Activated CD4-positive, alpha-beta memory T cell treated with anti-CD3 and anti-CD28 coated beads for 36 hours (primary cell): ENCODE measurements at places on chromosomes 2 and 18.
A peak's percentile ranks its signal among the peaks of the same experiment; 100 is the strongest.

- DNase-seq = no peak
Observed at GRCh38 chr2:95310651-95311050, 13.5 kb downstream of the KCNIP3 start.

DNA sequence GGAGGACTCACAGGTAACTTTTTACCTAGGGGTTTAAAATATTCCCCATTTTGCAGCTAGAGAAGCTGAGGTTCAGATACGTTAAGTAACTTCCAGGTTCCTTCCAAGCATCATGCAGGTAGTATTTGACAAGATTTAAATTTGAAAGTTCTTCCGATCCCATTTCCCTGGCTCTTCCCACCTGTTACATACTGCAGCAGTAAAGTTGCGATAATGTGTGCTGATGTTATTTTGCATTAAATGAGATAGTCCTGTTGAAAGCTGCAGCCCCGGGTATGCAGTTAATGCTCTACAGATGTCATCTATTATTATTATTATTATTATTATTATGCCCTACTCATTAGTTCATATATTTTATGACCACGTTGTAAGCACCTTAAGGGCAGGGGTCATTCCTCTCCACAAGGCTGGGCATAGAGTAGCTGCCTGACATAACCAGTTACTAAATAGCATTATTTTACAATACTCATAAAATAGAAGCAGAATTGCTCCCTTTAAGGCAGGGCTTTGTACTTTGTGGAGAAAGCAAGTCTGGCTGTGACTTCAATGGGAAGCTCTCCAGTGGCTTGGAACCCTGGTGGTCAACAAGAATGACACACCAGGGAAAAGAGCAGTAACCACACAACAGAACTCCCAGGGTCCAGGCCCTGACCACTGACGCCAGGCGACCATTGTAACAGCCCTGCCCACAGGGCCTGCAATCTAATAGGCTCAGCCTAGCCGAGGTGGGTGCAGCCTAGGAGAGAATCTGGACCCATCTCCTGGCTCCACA lies 112.0 kb upstream of the STPG4 start:
- DNase-seq = no peak

DNA sequence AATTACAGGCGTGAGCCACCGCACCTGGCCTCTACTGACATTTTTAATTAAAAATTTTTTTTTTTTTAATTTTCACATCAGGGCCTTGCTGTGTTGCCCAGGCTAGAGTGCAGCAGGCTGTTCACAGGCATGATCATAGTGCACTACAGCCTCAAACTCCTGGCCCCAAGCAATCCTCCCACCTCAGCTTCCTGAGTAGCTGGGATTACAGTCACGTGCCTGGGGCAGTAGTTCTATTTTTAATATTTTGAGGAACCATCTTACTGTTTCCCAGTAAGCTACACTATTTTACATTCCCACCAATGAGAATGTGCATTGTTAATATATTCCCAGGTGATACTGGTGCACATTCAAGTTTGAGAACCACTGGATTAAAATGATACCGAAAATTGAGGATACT lies 92.7 kb downstream of the WDSUB1 start:
- DNase-seq = no peak

DNA sequence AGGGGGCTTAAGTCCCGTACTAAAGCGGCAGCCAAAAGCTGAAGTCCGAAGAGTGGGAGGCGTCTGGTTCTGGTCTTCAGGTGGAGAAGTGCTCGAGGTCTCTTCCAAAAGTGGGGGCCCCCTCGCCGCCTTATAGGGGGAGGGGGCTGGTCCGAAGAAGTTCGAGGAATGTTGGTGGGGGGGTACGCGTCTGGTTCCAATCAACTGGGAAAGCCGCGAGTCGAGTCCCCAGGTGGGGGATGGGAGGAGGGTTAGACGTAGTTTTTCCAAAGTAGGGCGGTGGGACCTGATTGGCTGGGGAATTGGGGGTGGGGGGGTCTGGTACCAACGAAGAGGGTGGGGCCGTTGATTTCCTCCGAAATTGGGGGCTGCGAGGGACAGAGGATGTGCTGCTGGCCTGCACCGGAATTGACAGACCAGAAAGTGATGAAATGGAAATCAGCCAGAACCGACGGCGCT lies 594 bp downstream of the ITM2C start:
- no peak for DNase-seq

DNA sequence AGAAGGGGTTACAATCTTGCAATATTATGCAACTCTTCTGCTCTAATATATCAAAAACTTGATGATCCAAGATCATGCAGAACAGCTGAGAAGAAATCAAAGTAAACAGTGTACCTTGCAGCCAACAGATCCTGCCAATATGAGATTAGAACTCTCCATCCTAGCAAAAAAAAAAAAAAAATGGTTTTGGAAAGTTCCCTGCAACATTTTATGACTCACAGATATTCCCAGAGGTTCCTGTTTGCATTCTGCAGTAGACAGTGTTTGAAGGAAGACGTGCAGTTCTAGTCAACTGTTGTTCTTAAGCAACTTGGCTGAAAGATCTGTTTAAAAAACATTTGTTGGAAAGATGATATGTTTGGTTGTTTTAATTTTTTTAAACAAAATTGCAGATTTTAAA lies 103.6 kb upstream of the WDR75 start:
- DNase-seq = no peak

- peak; percentile 92 for DNase-seq
Observed at GRCh38 chr2:230225486-230225885, at the start of gene SP140. Gene SP140 (plus strand): TSS chr2:230225736. CDS start chr2:230225845, 109 bp downstream.

DNA sequence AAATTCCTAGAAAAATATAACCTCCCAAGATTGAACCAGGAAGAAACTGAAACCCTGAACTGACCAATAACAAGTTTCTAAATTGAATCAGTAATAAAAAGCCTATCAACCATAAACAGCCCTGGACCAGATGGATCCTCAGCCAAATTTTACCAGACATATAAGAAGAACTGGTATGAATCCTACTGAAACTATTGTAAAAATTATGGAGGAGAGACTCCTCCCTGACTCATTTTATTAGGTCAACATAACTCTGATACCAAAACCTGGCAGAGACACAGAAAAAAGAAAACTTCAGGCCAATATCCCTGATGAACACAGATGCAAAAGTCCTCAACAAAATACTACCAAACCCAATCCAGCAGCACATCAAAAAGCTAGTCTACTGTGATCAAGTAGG lies 11.3 kb downstream of the NT5C1B start:
- no peak for DNase-seq

DNA sequence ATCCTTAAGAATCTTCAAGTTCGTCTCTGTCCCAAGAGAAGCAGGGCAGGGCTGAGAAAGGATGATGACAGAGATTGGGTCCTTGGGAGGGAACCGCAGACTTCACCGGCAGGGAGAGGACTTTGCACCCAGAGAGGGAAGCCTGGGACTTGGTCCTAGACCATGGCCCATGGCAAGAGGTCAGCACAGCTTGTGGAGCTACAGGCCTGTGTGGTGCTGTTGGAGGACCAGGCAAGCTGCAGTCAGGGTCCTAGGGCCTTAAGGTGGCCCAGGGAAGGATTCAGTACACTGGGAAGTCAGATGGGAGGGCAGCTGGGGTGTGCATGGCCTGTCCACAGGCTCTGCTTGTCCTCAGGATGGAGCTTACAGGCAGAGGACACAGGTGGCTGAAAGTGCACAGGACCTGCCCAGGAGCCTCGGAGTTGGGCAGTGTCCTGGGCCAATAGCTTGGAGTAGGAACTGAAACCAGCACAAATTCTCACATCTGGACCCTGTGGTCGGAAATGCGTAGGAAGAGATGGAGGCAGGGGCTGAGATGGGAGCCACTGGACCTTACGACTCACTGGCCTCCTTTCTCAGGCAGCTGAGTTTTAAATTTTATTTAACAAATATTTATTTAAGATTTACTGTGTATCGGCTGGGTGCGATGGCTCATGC lies 56.4 kb upstream of the TCF7L1 start:
- no peak for DNase-seq

GRCh38 chr2:128513961-128514283 lies 195.3 kb upstream of the HS6ST1 start:
- no peak for DNase-seq

DNA sequence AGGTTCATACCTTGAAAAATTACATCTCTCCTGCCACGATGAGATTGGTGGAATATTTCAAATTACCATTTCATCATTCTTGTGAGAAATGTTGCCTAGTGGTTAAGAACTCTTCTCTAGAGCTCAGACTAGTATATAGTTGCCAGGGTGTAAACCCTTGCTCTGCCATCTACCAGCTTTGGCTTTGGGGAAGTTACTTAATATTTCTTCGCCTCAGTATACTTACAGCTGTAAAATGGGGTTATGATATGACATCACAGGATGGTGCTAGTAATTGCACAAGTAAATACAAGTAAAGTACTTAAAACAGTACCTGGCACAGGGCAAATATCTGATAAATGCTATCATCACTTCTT lies 1.5 kb downstream of the SPOPL start:
- DNase-seq = no peak

DNA sequence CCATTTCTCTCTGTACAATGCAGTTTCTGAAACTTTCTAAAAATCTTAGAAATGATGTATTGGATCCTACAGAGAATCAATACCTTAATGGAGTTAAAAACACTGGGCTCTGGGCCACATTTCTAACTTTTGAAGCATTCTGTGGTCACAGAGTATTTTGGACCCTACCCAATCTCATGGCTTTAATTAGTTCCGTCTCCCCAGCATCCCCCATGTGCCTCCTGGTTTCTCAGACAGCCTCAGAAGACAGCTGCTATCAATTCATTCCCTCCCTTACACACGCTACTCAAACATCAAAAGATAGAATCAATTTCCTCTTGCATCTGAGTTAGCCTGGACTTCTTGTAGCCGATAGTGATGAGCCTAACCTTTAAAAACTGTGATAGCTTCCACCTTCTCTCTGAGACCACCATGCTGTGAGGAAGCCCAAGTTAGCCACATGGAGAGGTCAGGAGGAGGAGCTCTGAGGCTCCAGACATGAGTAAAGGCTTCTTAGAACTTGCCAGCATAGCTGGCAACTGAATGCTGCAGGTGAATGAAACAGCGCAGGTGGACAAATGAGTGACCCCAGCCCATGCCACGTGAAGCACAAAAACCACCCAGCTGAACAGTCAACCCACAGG lies 10.4 kb downstream of the ADCY3 start:
- no peak for DNase-seq

- DNase-seq = no peak
Observed at GRCh38 chr2:216700088-216700567, 4.8 kb upstream of the IGFBP5 start.

DNA sequence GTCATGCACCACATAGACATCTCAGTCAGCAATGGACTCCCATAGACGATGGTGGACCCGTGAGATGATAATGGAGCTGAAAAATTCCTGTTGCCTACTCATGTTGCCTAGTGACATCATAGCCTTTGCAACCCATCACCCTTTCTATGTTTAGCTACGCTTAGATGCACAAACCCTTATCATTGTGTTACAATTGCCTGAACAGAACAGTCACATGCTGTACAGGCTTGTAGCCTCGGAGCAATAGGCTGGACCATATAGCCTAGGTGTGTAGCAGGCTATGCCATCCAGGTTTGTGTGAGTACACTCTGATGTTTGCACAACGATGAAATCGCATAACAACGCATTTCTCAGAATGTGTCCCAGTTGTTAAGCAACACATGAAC lies 221.6 kb downstream of the ALPK2 start:
- no peak for DNase-seq

DNA sequence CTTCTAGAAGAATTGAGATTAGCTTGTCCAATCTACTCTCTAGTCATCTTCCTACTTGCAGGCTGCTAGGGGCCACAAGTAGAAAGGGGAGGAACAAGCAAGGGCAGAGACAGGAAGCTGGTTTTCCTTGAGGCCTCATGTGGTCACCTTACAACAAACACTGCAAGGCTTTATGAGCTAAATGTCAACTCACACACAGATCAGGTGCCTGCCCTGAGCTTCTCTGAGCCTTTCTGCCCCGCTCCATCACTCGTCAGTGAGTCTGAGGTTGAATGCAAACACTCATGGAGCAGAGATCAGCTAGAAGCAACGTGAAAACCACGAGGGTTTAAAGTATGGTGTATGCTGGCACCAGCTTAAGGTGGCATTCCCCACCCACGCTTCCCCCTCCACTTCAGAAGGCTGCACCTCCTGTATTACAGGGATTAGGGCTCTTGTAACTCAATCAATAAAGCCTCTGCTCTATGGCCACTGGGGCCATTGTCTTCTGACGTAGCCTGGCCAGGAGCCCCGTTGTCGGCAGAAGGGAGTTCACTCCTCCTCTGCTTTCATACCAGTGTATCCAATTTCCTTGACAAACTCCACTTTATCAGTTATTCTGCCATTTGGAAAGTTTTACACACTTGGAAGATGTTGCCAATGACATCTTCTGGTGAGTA lies 5.4 kb upstream of the CRYGC start:
- DNase-seq = peak; percentile 16

DNA sequence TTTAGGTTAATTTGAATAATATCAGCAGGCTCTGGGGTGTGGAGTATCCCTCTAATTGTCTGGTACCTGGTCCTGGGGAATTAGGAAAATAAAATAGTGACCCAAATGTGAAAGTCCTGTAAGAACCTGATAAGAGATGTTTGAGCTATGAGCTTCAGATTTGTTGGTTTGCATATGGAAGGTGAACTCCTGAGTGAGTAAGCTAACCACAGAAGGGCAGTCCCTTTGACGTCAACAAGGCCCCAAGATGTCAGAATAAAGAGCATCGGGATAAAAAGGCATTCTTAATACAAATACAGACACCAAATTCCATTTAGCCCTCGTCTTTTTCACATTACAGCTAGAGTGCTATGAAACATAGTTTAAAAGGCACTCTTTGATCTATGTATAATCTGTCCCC lies 1366.3 kb upstream of the TMEFF2 start:
- no peak for DNase-seq

- DNase-seq = no peak
Observed at GRCh38 chr18:58867281-58867961, 2.7 kb downstream of the ZNF532 start.

- DNase-seq = no peak
Observed at GRCh38 chr2:239536186-239536585, 135.4 kb upstream of the HDAC4 start.

DNA sequence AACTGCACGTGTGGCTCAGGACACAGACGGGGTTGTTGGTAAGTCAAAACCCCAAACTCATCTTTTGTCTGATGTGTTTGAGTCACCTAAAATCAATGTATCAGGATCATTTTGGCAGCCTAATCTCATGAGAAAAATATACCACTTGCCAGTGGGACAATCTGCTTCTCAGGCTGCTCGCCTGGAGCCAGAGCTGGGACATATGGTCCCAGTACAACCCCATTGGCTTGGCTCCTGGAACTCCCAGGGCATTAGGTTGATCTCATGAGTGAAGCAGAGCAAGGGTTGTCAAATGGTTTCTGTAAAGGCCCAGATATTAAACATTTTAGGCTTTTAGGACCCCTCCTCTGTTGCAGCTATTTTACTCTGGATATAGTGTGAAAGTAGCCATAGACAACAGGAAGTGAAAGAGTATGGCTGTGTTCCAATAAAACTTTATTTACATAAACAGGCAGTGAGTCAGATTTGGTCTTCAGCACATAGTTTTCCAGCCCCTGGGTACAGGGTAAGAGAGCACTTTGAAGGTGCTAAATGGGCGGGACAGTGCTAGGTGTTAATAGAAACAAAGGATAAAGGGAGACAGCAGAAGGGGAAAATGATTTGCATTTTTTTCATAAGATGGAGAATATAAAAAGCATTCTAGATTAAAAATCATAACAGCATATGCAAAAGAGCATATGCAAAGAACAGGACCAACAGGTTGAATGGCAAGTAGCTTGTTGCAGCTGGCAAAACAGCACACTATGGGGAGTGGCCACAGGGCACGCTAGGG lies 290.8 kb downstream of the KCNS3 start:
- DNase-seq = no peak

- DNase-seq = no peak
Observed at GRCh38 chr18:11147962-11148679, 1.2 kb downstream of the PIEZO2 start.
